Activated gamma-delta T cell treated with anti-CD3 and anti-CD28 coated beads, Interleukin-2, amount 50 U/mL, for 16 hours (primary cell): ENCODE measurements at places on chromosomes 1 and 21.

DNA sequence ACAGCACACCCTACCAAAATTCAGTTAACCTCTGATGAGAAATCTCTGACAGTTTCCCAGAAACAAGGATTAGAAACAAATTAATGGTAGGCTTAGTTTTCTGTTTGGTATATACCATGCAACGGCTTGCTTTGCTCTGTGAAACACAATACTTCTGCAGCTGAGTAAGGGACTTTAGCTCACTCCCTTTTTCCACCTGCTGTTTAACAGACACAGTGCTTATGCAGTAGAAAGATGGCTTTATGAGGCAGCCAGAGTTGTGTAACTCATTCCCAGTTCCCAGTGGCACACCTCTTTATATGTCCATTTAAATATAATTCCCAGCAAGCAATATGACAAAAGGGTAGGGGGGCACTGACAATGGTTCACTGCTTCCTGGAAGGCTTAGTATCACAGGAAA lies 124.0 kb downstream of the PIGK start:
- DNase-seq = no peak

DNA sequence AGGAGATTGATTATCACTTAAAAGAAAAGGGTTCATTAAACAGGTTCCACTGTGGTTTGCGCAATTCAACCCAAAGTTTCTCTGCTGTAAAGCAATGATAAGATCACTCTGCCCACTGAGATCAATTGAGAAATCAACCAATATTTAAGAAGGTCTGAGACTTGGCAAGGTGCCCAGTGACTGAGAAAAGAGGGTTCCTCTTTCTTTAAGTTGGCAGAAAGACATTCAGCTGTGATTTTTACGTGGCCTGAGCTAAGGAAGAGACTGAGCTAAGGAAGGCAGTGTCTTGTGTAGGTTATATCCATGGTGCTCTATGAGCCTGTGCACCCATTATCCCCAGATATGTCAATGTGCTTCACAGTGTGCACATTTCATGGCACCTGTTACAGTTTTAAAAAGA lies 344.1 kb downstream of the DISC1 start:
- no peak for DNase-seq

GRCh38 chr1:159705251-159705903 lies 9.0 kb downstream of the CRP start:
- no peak for DNase-seq

GRCh38 chr1:52511851-52512615 lies 40.9 kb downstream of the TUT4 start:
- DNase-seq = no peak

DNA sequence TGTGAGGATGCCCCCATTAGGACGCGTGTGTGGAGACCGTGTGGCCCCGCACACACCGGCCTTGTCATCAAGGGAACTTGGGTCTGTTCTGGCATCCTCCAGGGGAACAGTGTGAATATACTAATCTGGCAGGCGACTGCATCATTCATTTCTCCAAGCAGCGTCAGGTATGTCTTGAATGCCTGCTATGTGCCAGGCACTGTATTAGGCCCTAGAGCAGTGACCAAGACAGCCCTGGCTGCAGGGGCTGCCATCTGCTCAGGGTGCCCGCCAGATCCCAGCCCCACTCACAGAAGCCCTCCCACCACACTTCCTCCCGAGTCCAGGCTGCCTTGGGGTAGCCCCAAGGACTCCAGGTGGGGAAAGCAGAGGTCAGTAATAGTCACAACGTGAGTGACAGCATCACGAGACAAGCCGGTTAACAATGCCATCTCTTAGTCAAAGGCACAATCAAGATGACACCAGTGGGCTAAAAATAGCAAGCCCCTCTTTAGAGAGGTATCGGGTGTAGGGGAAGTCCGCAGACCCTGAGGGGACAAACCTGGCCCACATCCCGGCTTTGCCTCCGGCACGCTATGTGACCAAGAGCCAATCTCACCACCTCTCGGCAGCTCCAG lies 7.5 kb upstream of the LAPTM5 start:
- no peak for DNase-seq

DNA sequence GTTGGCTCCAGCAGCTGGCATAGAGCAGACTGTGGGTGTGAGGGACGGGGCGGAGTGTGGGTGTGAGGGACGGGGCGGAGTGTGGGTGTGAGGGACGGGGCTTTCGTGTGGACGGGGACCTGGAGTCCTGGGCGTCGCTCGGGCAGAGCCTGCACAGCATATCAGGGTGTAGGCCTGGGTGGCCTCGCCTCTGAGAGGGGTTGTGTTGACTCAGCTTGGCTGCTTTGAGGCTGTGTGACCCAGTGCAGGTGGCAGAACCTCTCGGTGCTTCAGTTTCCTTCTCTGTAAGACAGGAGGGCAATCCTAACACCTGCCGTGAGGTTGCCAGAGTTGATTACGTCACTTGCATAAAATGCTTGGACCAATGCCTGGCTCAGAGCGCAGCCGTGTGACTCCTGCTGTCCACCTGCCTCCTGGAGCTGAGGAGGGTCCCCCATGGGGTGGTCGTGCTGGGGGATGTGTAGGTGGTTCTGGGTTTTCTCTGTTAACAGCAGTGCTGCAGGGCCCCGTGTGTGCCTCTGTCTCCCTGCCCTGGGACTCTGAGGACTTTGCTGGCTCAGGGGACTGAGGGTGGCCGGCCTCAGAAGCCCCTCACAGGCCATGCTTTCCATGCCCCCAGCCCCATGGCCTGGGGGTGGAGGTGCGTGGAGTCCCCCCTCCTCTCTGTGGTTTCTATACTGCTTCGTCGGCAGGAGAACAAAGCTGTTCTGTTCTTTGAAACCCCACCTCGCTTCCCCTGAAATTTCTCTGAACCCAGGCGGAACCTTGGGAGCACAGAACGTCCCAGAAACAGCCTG lies 15.4 kb downstream of the PDXK start:
- DNase-seq = no peak

DNA sequence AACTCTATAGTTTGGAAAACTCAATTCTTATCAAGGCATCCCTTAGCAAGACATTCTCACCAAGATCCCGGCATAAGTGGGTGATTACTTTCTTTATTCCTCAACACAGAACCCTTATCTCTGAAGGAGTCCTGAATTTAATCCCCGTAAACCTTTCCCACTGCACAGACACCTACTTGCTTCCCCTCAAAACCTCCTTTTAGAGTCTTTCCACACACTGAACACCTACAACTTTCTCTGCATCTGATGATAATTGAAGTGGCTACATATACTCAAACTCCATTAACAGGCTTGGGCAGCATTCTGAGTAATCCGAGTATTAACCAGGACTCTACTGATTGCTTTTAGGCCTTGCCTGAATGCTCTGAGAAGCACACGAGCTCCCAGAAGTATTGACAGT lies 23.5 kb downstream of the PALMD start:
- no peak for DNase-seq

GRCh38 chr1:116661633-116662032 lies 5.9 kb downstream of the IGSF3 start:
- DNase-seq = no peak

DNA sequence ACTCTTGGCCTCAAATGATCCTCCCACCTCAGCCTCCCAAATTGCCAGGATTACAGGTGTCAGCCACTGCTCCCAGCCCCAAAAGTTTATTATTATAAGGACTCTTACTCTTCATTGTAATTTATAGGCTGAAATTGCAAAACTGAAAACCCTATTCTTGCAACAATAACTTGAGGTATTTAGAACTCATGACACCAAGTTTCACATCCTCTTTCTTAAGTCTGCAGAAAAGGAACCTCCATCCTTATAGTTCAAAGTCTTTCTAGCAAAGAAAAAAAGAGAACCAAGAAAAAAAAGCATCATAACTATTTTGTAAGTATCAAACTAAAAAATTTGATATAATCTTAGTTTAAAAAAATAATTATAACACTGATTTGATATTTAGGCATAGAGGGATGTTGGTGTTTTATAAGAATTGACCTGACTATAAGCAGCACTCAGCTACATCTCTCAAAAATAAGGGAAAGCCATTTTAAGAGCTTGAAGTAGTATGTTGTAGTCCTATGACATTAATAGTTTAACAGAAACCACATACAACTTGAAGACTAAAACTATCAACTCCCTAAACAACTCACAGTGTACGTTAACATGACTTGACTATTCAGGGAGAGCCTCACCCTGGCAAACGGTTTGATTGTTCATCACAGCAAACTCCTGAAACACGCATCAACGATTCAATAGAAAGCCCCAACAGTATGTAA lies 122.4 kb downstream of the AKT3 start:
- DNase-seq = no peak

- DNase-seq = peak; percentile 37
These were observed 534 bp downstream of the SLC6A9 start for GRCh38 chr1:44030605-44031251.

GRCh38 chr1:85088408-85088784 lies 40.1 kb upstream of the MCOLN3 start:
- DNase-seq = no peak

GRCh38 chr1:197842646-197843045 lies 59.8 kb upstream of the C1orf53 start:
- no peak for DNase-seq

- no peak for DNase-seq
These were observed 2.6 kb downstream of the IVNS1ABP start for GRCh38 chr1:185314411-185314810.

DNA sequence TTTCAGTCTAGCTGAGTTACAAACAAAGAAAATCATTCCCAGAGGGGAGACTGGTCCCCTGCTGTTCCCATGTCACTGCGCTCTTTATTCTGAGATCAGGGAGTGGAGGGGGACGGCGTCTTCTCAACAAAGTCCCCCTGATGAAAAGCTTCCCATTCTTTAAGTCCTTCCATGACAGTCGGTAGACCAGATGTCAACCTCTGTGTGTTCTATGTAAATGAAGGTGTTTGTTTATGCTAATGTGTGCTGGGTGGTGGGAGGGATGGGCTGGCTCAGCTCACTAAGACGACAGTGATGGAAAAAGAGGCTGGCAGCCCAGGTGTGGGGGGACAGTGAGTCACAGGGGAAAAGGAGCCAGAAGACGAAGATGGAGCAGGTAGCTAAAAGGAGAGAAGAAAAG lies 148.2 kb upstream of the KLHDC7A start:
- no peak for DNase-seq

- no peak for DNase-seq
These were observed 88.5 kb upstream of the HMCN1 start for GRCh38 chr1:185645686-185646085.

- no peak for DNase-seq
These were observed 24.3 kb upstream of the NBL1 start for GRCh38 chr1:19619697-19620384.

- DNase-seq = no peak
These were observed 17.6 kb upstream of the ALX3 start for GRCh38 chr1:110087812-110088738.

- DNase-seq = no peak
These were observed 53.6 kb upstream of the DIRAS3 start for GRCh38 chr1:68103884-68104554.

GRCh38 chr1:245255783-245256182 lies 101.0 kb downstream of the KIF26B start:
- no peak for DNase-seq

DNA sequence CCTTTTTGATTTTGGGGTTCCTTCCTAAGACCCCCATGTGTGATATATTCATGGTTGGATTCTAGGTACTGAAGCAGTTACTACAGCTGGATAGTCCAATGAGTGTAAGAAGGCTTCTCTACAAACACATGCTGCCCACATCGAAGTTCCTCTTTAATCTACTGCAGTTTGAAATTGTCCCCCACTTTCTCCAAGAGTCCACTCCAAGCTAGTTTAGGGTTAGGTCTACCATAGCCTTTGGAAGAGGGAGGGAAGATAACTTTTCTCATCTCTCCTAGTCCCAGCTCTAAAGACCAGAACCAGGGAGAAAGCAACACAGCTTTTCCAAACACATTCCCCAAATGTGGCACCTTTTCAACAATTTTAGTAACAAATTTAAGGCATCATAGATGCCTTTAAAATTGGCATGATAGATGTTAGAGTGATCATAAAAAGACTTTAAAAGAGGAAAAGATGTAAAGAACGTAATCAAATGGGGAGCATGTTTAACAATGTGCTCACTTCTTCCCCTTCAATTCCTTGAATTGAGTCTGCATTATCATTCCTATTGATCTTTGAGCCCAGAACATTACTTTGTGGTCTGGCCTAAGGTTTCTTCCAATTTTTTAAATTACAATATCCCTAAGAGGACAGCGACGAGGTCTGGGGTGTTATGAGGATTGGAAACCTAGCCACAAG lies 1.0 kb upstream of the EXO1 start:
- no peak for DNase-seq

DNA sequence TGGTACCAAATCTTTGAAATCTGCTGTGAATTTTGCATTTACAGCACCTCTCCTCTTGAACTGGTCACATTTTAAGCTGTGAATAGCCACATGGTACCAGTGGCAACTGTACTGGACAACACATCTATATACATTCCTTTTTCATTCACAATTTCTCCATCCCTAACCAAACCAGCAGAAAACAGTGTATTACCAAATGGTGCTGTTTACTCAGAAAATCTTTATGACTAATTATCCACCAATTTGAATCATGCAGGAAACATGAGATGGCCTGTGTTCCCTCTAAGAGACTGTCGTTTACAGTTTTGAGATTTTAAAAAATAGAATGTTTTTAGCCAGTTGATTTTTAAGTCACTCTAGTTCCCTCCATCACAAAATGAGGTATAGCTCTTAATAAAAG lies 17.6 kb upstream of the CCT8 start:
- no peak for DNase-seq

DNA sequence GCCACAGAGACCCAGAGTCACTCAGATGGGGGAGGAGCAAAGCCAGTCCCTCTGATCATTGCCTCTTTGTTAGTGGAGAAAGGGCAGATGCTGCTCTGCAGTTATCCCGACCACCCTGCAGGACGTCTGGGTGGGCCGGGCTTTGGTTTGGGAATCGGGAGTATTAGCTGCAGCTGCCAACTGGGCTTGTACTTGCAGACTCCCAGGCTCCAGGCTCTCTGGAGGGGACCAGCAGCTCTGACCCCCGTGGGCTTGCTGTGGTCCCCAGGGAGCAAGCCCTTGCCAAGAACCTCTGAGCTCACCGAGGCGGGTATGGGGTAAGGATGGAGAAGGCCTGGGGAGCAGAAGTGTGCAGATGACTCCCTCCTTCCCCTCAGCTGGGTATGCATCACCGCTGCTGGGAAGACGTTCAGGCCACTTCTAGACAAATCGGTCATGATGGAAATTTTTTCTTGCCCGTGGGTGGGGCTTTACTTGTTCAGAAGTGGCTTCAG lies 21.6 kb downstream of the MAPKAPK2 start:
- no peak for DNase-seq

GRCh38 chr1:150001415-150001814 lies 9.1 kb downstream of the OTUD7B start:
- no peak for DNase-seq

- DNase-seq = no peak
These were observed 583.2 kb upstream of the B3GALT2 start for GRCh38 chr1:193769651-193770050.

DNA sequence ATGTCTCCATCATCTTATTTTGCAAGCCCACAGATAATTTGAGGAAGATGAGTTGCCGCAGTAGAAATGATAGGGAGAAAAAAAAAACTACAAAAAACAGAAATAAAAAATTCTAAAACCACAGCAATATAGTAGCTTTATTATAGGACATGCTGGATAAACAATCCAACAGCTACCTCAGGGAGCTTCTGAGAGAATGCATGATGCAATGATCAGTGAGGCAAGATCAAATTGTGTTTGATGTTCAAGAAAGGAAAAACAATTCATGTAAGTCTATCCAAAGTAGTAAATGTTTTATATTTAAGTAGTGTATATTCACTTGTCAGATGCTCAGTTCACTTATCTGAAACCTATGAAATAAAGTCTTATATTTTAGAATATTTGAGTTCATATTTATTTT lies 6.7 kb downstream of the CR1L start:
- DNase-seq = no peak
